ENCODE measurements at places on chromosomes 3 and 15. TPM values are rescaled to one million over a fixed set of nuclear protein-coding genes. Genes with fewer than 3 reads are reported as not detected.

Gene CHRNA7
- total RNA-seq: 2.0 TPM

Gene DPPA4
- total RNA-seq: 2.9 TPM

Gene KLHL40
- not detected for total RNA-seq

Gene SCAANT1
- total RNA-seq: not detected

Gene GLDN
- total RNA-seq: 0.10 TPM

Gene FBXO40
- under 0.01 TPM for total RNA-seq

Gene DPPA2
- not detected for total RNA-seq

Gene IGDCC3
- not detected for total RNA-seq

Gene BOC
- not detected for total RNA-seq

Gene CACNA2D2
- 1.5 TPM for total RNA-seq

Gene ACOX2
- total RNA-seq: 0.73 TPM

Gene WDR72
- total RNA-seq: under 0.01 TPM

Gene GNAT1
- not detected for total RNA-seq

Gene FOXL2NB
- under 0.01 TPM for total RNA-seq

Gene STRIT1
- not detected for total RNA-seq

Gene CHRNA5
- total RNA-seq: 0.52 TPM

Gene CHDH
- total RNA-seq: under 0.01 TPM

Gene COL6A6
- under 0.01 TPM for total RNA-seq

Gene TRPM1
- not detected for total RNA-seq
